ENCODE measurements at places on chromosomes 12 and 14.

DNA sequence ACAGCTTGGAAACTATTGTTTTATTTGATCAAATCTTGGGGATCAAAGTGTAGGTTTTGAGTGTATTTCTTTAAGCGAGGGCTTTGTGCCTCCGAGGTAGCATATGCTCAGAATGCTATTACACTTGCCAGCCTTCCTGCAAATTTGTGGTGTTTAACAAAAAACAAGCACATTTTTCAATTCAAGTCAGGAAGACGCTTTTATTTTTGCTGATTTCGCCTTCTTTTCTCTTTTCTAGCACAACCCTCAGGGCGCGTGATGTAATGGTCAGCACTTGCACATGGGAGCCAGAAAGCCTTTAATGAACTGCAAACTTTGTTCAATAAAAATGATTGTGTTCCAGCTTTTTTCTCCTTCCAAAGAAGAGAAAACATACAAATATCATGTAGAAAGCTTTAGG lies 466.5 kb downstream of the PRKD1 start:
- DNase-seq = no peak

- peak; percentile 73 for DNase-seq
These were observed 31.9 kb downstream of the GUCY2C start for GRCh38 chr12:14664434-14665023.

DNA sequence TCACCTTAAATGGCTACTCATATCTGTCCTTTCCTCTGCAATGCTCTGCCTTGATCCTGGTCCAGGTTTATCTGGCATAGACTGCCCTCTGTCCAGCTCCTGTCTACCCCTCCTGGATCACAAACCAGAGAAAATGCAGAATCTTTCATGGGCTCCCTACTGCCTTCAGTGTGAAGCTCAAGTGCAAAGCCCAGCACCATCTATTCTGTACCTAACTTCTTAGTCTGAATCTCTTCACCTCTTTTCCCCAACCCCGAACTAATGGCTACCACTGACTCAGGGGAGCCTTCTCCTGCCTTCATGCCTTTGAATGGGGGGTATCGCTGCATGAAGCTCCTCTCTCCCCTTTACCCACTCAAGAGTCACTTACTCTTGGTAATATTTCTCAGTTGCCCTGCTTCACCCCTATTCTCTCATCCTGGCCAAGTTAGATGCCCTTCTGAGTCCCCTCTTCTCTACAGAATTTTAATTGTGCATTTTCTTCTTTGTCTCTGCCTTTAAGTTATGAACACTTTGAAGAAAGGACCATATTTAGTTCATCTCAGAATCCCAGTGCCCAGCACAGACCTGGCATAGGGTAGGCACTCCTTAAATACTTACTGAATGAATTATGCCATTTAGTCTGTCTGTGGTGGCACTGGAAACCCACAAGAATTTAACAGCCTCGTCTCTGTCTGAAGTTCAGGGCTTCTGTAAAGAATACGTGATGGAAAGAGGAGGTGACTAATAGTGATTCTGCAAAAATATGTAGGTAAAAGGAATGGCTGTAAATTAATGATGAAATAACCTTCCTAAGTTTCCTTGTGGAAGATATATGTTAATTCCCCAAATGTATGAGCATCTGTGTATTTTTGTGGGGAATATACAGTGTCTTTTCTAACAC lies 191.3 kb upstream of the AMIGO2 start:
- no peak for DNase-seq

DNA sequence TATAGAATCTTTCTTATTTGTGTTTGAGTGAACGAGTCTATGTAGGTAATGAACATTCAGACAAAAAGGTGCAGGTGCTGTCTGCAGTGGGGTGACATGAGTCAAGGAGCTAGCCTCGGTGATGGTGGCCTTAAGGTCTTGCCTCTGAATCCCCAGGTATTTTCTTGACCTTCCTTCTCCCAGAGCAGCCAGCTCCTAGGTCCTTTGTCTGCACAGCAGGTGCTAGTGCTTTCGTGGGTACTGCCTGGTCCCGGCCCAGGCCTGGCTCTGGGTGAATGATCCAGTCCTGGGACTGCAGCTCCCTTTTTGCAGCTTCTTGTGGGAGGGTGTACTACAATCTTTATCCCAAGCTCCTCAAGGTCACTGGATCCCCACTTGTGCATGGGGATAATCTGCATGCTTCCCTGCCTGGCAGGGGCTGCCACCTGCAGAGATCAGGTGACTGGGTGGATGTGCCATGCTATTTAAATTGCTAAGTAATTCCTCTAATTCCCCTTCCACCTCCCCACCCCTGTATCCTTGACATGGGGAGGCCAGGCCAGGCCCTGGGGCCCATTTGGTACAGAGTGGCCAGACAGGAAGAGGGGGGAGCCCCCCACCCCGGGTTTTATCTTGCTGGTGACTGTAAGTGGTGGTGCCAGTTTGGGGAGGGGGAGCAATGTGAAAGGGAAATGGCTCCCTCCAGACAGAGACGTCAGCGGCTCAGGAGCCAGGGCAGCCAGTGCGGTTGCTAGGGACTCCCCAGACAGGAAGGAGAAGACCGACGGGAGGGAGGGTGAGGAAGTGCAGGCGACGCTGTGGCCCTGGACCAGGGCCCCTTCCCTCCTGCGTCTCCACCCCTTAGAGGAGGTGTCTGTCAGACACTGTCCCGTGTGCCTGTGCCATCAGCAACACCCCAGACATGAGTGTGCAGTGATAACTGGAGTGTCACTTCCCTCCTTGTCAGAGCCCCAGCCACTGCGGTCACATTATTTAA lies 6.7 kb downstream of the VASH1 start:
- peak; percentile 35 for DNase-seq

DNA sequence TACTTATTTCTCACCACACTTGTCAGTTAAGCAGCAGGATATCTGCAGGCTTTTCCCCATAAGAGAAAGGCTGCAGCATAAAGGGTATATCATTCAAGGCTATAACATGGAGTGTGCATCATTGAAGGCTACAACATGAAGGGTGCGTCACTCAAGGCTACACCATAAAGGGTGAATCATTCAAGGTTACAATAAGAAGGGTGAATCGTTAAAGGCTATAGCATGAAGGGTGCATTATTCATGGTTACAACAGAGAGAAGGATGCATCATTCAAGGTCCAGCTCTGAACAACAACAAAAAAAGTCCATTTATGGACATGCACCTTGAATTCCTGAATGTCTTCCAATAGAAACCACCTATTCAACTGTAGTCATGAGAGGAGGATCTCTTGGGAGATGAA lies 32.8 kb upstream of the LUM start:
- no peak for DNase-seq

DNA sequence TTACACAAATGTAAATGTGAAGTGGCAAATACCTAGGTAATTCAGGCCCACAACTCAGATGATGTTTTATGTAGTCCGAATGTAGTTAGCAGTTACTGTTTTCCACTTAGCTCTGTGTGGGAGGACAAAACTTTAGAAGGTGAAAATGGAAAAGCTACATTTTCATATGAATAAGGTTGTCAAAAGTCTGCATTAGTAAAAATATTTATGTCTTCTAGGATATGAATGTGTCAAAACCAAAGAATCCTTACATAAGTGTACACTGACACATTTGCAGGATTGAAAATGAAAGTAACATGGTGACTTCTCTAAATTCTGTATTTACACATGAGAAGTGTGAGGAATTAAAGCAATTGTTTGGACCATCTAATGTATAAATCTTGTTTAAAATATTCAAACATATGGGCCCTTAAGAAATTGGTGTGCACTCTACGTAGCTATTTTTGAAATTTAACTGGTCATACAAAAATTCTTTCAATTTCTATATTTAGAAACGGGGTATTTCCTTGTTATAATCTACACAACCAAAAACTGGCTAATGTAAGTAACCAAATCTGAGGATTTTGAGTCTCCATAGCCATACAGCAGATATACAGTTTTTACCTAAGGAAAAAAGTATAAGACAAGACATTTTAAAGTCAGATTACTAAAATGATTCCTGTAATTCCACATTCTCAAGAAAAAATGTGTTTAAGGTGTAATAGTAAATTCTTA lies 5.4 kb downstream of the CDKN1B start:
- no peak for DNase-seq

DNA sequence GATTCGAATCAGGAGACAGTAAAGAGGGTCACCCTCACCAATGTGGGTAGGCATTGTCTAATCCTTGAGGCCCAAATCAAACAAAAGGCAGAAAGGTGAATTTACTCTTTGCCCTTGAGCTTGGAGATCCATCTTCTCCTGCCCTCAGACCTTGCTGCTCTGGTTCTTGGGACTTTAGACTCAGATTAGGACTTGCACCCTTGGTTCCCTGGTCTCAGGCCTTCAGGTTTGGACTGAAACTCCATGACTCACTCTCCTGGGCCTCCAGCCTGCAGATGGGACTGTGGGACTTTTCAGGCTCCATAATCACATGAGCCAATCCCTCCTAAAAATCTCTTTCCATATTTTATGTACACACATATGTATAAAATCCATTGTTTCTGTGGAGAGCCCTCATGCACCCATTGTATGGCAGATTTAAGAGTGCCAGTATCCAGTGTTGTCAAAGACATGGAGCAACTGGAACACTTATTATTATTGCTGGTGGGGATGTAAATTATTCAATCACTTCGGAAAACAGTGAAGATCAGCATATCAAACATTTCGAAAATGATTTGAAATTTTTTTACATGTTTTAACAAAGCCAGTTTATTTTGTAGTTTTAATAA lies 48.7 kb downstream of the EID3 start:
- DNase-seq = no peak

GRCh38 chr12:97046901-97047300 lies 139.8 kb downstream of the NEDD1 start:
- DNase-seq = no peak

DNA sequence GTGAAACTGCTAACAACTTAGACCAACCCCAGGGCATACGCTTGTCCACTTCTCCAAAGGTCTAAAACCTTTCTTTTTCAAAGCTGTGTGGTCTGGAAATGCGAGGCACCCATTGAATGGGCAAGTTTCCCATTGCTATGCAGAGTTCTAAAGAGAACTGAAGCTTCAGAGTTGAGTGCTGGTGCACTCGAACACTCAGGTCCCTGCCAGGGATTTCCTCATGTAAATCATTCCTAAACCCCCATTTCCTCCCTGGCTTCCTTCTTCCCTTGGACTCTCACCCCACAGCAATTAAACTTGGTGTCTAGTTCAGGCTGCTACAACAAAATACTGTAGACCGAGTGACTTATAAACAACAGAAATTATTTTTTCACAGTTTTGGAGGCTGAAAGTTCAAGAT lies 2.2 kb upstream of the PXN start:
- no peak for DNase-seq
